ENCODE measurements at places on chromosomes 3 and 15. TPM values are rescaled to one million over a fixed set of nuclear protein-coding genes. Genes with fewer than 3 reads are reported as not detected.

DNA sequence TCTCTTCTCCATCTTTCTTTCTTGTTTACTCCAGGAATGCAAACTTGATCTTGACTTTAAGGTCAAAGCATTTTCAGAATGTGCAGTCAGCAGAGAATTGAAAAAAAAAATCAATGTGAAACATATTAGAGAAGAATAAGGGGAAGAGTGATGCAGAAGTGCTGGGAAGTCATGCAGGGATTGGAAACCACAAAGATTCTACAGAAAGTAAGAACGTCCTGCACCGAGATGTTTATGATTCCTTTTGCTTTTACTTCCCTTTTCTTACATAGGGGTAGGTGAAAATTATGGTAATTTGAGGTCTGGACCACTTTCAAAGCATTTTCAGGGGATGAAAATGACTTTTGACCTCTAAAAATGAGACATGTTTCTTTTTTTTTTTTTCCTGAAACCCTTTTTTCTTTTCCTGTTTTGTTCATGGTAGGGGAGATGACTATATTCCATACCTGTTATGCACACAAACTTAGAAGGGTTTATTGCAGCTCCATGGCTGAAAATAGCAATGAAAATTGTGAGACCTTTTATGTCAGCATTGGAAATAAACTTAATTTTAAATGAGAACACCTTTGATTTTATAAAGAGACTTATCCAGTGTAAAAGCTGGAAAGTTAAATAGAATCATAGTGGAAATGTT is 623.5 kb upstream of the TBL1XR1 start:
- DNase-seq, result no peak

- DNase-seq, result no peak
These were observed 37.5 kb upstream of the CCR4 start for GRCh38 chr3:32913790-32914446.

Gene MUSTN1
- 183 TPM for polyA plus RNA-seq

GRCh38 chr3:45537616-45537969 is 57.0 kb upstream of the LIMD1 start:
- no peak for DNase-seq

- DNase-seq, result peak; percentile 87
These were observed 53.2 kb downstream of the PGPEP1L start for GRCh38 chr15:98954411-98954810.

Gene IGF1R
- polyA plus RNA-seq, result 12.5 TPM

DNA sequence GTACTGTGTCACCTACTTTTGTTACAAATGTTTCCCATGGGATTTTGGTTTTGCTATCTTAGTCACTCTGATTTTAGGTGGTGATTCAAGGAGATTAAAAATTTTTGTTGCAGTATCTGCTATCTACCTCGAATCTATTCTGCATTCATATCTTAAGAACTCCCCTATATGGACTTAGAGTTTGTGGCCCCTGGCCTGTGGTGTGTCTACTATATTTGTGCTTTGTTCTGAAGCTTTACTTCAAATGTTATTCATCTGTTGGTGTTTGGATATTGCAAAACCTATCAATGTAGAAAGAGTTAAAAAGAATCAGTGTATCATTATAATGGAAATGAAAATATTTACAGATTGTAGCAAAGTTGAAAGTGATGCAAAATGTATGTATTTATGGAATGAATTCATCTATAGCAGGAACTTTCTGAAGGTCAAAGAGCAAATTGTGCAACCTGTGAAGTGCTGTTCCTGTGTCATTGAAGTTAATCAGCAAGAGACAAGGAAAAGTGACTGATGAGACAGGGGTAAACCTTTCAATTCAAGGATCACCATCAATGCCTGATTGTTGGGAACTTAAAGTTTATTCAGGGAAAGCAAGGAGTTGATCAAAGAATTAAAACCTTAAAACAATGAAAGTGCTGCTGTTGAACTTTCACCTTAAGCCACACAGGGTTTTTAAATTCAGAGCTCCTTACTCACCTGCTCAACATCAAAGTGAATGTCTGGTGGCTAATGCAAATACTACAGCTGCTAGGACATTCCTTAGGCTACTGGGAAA is 71.0 kb downstream of the SLMAP start:
- no peak for DNase-seq

Gene TNFSF10
- polyA plus RNA-seq, result 18.3 TPM

Gene STX19
- polyA plus RNA-seq, result not detected

All from heart left ventricle (tissue), 16 donors.